Foreskin melanocyte (primary cell): ENCODE measurements at places on chromosomes 12 and 14.

- no peak for DNase-seq
Observed at GRCh38 chr12:24356240-24356804, 406.9 kb upstream of the SOX5 start.

DNA sequence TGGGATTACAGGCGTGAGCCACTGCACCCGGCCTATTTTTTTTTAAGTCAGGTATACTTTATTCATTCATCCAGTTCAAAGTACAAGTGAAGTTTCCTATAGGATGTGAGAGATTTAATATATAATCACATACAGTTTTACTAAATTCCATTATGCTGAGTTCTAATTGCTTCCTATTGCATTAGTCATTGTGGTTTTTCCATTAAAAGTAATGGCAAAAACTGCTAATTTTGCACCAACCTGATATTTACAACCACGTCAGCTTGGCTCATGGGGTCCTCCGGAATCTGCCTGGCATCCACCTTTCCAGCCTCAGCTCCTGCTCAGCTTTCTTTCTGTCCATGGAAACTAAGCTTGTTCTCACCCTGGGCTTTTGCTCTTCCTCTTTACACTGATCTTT lies 67.0 kb upstream of the CSRP2 start:
- DNase-seq: no peak

GRCh38 chr12:1611803-1612572 lies 17.0 kb upstream of the WNT5B start:
- no peak for DNase-seq

DNA sequence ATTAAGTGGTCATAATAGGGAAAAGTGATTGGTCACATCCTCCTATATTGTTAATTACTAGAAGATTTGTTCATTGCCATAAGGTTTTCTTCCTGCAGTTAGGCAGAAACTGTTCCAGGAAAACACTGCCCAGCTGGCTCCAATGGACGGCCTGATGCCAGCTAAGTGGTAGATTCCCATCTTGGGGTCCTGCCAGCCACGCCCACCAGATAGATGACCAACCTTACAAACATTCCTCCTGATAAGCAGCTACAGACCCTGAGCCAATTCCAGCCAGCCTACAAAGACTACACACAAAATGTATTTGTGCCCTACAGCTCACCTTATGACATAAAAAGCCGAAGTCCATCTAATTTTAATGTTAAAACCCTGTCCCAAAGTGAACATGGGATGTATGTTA lies 685.9 kb upstream of the USP15 start:
- no peak for DNase-seq

- DNase-seq: no peak
Observed at GRCh38 chr14:89892953-89893352, 61.6 kb downstream of the EFCAB11 start.

DNA sequence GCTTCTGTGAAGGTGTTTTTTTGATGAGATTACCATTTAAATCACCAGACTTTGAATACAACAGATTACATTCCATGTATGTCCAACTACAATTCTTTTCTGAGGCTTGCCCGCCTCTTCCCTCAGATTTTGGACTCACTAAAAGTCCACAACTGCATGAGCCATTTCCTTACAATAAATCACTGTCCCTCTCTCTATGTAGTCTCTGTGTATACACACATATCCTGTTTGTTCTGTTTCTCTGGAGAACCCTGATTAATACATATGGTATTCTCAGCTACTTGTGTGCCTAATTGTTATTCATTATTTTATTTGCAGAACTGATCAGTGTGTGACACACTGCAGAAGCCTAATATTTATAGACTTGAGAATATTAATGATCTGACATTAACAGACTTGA lies 2.4 kb upstream of the MIPOL1 start:
- DNase-seq: peak; percentile 65

GRCh38 chr14:54567224-54567638 lies 303 bp downstream of the SAMD4A start:
- no peak for DNase-seq

DNA sequence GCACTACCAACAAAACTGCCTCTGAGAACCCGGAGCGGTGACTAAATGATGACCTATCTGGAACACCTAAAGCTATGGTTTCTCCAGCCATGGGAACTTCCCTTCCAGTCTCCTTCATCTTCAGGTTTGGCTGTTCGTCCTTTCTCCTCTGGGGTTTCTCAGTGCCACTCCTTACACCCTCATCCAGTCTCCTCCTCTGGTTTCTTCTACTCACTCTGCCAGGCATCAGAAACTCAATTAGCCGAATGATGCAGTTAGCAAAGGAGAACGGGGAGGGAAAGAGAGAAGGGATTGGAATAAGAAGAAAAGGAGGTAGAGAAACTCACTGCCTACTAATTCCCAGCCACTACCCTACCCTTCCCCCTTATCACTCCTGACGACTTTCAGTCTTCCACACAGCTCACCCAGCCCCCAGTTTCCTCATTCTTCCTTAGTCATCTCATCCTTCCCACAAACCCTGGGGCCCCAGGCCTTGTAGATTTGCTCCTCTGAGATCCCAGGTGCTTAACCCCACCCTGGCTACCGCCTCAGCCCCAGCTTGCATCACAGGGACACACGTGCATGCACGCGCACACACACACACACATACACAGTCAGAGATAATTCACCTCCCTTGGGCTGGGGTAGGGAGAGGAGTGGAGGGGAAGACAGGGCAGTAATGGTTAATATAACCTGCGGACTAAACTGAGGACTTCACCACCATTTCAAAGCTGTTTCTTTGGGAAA lies 13.0 kb downstream of the FGD6 start:
- no peak for DNase-seq

- peak; percentile 92 for DNase-seq
Observed at GRCh38 chr12:53220694-53221202, 11.3 kb downstream of the RARG start.

- DNase-seq: no peak
Observed at GRCh38 chr12:7628381-7628961, 37.2 kb downstream of the APOBEC1 start.

DNA sequence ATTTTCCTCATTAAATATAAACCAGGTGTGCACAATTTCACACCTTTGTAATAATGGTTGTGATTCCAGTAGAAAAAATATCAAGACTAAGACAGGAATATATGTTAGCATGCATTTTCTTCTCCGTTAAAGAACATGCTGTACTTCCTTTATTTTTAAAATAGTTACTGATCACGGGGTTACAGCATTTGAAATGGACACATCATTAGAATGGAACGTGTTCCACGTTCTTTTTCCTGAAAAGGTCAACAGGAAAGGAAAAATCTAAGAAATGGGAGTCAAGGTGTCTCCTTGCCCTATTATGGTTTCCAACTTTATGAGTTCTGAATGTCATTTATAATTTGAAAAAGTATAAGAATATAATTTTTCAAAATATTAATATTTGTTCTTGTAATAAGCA lies 1325.7 kb downstream of the SLC16A7 start:
- DNase-seq: no peak

DNA sequence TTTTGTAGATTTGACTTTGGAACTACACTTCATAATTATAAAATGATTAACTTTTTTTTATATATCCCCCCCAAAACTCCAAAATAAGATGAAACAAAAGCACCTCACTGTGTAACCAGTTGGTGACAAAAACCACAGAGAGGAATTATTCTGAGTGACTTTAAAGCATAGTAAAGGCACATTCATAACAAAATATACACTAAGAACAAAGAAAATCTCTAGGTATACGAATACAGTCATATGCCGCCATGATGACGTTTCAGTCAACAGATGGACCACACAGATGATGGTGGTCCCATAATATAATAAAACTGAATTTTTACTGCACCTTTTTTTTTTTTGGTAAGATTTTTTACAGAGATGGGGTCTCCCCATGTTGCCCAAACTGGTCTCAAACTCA lies 70.7 kb downstream of the MED13L start:
- no peak for DNase-seq

DNA sequence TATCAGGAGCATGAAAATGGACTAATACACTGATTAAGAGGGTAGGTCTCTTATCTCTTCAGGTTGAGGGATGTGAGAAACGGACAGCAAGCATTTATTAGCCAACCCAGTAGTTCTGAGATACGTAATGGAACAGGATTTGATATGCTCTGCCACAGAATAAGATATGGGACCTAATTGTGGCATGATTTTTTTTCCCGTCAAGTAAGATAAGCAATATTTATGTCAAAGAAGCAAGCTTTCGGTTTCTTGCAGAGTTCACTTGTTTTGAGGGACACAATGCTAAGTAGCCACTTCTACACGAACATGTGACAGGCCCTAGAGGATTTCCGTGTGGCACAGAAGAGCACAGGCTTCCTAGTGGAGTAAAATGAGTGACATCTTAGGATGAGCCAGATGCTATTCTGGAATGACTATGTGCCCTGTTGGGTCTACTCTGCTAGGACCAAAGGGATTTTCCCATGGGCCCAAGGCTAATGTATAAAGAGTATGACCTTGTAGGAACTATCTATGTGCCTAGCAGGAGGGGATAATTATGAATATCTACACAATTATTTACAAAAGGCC lies 57.9 kb downstream of the SLC38A1 start:
- no peak for DNase-seq

DNA sequence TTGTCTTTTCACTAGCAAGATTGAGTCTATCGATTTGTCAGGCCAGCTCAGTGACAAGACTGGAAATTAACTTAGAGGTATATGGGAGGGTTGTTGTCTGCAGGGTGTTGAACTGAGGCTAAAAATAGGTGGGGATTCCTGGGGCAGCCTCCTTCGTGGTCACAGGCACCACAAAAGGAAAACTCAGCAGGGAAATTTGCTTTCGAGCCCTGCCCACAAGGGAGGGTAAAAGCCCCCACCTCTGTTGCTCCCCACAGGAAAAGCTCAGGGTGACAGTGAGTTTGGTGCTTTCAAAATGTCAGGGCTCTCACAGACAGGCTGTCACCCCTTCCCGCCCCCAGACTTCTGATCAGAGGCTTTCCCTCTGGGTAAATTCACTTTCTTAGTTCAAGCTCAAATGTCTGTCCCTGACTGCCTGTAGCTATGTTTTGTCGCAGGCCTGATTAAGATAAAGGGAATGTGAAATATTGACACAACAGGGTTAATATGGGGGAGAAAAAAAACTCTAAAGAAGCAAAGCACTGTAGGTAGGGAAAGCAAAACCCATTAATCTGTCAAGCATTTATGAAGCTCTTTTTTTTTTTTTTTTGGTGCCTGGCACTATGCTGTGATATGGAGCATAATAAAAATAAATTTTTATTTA lies 11.7 kb upstream of the NFKBIA start:
- no peak for DNase-seq

- DNase-seq: no peak
Observed at GRCh38 chr14:102264775-102265174, 40.2 kb downstream of the MOK start.

GRCh38 chr14:73744874-73745529 lies 30.8 kb upstream of the PNMA1 start:
- DNase-seq: no peak

- peak; percentile 26 for DNase-seq
Observed at GRCh38 chr12:96578526-96579125, 89.2 kb downstream of the CFAP54 start.

- DNase-seq: no peak
Observed at GRCh38 chr12:100234166-100234565, 32.7 kb downstream of the DEPDC4 start.

GRCh38 chr14:95043732-95044462 lies 113.4 kb downstream of the DICER1 start:
- no peak for DNase-seq

DNA sequence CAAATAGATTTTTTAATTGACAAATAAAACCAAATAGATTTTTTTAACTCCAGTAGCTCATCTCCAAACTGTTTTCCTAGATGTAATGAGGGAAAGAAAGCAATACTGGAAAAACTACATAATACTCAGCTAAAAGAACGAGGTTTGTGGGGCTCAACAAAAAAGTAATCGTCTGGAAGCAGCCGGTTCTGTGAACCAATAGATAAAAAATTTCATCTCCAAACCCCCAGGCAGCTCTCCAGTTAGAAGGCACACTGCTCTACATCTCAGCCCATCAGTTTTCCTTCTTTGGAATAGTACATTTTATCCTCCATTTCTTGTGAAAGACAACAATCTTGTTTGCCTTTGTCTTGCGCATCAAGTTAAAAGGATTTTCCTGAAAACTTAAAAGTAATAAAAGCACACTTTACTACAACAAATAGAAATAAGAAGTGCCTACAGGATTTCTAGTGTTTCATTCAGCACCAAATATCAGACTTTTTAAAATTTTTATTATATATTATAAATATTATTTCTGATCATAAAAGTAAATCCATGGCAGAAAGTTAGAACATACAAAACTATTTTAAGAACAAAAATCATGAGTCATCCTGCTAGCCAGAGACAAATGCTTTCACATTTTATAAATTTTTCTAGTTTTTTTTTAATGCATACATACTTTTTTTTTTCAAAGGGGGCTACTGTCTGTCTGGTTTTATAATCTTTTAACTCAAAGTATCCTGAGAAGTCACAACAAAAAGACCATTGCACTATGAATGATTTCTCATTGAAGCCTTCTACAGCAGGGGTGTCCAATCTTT lies 67.7 kb downstream of the EPS8 start:
- peak; percentile 45 for DNase-seq
